ENCODE measurements at places on chromosomes 2 and 18.

DNA sequence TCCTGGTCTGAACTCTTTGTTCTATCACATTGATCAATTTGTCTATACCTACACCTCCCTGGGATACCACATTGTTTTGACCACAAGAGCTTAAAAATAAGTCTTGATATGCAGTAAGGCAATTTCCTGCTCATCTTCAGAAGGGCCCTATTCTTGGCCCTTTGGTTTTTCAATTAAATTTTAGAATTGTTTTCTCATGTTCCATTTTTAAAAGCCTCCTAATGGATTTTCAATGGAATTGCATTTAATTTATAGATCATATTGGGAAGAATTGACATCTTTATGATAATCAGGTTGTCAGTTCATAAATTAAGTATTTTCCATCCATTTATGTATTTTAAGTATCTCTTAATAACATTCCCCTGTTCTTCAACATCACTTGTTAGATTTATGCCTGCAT is 47.6 kb upstream of the EPAS1 start:
- no peak for DNase-seq

DNA sequence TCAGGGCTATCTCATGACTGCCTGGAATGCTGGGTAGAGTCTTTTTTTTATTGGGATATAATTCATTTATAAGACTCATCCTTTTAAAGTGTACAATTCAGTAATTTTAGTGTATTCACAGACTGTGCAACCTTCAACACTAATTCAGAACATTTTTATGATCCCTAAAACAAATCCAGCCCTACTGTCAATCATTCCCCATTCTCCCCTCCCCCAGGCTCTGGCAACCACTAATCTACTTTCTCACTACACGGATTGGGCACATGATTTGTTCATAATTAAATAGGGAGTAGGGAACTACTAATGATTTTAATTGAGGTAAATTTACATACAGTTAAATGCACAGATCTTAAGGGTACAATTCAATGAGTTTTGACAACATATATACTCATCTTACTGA is 225.7 kb downstream of the CDCA7 start:
- no peak for DNase-seq

DNA sequence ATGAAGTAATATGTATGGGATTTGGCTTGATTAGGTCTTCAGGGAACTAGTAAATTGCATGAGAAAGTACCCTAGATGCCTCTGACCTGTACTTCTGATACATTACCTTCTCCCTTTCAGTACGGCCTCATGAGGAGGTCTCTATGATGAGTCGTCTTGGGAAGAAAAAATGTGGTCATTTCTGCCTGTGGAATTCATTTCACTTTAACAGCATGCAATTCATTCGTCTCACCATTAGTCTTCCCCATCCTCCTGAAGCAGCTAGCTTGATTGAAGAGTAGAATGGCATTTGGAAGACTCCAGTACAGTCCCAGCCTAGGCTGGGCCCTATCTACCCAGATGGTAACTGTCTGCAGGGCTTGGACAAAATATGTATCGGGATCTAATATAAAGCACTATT is 52.2 kb downstream of the TMX3 start:
- DNase-seq: no peak

DNA sequence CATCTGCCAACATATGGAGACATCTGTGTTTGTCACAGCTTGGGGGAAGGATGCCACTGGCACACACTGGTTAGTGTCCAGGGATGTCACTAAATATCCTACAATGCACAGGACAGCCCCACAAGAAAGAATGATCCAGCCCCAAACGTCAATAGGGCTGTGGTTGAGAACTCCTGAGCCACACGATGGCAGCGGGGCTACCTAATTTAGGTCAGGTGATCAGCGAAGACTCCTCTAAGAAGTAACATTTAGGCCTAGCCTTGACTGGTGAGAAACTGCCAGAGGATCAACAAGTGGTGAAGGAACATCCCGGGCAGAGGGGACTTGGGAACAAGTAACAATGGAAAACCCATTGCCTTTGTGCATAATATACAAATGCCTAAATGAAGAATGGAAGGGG is 5.0 kb upstream of the TGIF1 start:
- no peak for DNase-seq

- DNase-seq: no peak
These were observed 113.2 kb downstream of the ARHGEF4 start for GRCh38 chr2:130949954-130950353.

DNA sequence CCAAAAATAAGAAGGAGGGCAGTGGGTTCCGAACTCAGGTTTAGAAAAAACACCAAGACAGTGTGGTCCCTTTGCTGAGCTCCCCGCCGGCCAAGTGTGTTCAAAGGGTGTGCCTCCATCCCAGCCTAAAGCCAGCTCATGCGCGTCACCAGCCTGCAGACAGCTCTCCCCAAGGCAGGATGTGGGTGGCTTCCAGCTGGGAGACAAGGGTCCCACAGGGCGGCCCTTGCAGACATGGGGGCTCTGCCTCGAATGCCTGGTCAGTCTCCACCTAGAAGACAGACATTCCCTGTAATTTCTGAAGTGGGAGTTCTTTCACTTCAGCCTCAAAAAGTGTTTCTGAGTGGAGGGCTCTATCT is 135.8 kb upstream of the GPC1 start:
- DNase-seq: no peak

GRCh38 chr18:4101009-4101408 is 354.1 kb downstream of the DLGAP1 start:
- no peak for DNase-seq

- DNase-seq: no peak
These were observed 44.5 kb upstream of the MAP4K3 start for GRCh38 chr2:39481611-39482010.

DNA sequence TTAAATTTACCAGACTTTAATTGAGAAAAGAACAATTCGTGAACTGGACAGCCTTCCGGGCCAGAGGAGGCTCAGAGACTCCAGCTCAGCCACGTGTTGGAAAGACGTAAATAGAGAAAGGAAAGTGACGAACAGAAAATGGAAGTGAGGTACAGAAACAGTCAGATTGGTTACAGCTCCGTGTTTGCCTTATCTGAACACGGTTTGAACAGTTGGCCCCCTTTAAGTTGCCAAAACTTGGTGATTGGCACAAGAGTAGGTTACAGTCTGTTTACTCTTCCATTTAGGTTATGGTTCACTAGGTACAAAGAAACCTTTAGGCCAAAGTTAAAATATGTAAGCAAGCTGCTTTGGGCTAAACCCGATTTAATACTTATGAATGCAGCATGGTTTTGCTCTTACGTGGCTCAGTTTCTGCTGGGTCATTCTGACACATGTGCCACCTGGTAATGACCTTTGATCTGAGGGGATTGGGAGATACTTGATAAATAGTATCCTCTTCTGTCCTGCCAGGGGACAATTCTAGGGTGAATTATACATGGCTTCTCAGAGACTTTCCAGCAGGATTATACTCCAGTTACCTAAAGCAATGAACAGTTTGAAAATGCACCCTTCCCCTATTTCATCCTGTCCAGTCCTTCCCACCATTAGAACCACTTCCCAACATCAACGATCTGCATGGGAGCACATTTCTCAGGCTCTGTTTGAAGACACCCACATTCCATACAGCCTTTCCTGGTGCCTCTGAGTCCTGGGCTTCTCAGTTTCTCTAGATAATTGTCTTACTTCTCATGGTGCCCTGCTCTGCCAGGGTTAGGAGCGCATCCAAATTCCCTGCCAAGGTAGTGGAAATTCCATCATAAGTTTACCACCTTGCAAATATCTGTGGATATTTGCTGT is 65.1 kb upstream of the TGIF1 start:
- DNase-seq: no peak

GRCh38 chr2:196597531-196597930 is 42.0 kb upstream of the CCDC150 start:
- no peak for DNase-seq

GRCh38 chr18:70848329-70848728 is 559.5 kb downstream of the SOCS6 start:
- DNase-seq: no peak

DNA sequence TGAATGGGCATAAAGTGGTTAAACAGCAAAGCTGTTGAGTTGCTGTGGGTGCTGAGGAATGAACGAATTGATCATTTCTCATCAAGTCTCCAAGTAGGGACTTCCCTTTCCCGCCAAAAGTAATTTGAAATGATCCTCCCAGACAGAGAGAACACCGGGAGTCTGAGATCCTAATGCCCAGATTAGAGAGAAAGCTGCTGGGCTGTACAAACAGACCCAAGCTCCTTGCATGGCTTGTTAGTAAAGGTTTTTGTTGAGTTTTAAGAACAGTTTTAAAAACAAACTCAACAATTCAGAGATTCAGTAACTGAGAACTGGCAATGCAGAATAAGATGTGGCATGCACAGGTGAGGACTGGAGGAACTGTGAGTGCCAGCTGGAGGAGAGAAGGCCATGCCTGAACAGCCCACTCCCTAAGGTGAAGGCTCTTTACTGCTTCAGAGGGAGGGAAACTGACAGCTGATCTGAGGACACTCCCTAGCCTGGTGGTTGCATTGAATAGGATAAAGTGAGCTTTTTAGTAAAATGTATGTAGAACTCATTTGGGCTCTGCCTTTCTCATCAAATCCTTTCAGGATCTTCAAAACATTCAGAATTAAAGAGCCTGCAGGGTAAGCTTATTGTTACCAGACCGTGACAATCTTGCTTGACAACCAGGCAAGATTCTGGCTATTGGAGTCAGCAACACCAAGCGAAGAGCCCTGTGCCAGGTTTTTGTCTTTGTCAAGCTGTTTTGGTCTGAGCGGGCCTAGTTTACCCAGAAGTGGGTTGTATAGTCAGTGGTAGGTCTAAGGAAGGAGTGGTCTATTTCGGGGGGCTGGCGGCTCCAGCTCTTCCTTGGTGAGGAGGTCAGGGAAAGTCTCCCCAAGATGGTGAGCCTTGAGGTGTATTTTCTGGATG is 63.2 kb upstream of the IGFBP5 start:
- DNase-seq: no peak

All from activated T-helper 1 cell treated with anti-CD3 and anti-CD28 coated beads, Interleukin-2, amount 50 U/mL, for 16 hours (primary cell).